Stimulated activated CD4-positive, alpha-beta T cell treated with anti-CD3 and anti-CD28 coated beads, Interleukin-12 subunit alpha, Interleukin-12 subunit beta, amount 100 ng/mL, for 4 hours (primary cell): ENCODE measurements at places on chromosomes 6 and 20.

GRCh38 chr20:58776109-58776508 lies 74.6 kb downstream of the GNAS-AS1 start:
- DNase-seq, result no peak

- no peak for DNase-seq
These were observed 38.6 kb downstream of the OVOL2 start for GRCh38 chr20:18019068-18019467.

DNA sequence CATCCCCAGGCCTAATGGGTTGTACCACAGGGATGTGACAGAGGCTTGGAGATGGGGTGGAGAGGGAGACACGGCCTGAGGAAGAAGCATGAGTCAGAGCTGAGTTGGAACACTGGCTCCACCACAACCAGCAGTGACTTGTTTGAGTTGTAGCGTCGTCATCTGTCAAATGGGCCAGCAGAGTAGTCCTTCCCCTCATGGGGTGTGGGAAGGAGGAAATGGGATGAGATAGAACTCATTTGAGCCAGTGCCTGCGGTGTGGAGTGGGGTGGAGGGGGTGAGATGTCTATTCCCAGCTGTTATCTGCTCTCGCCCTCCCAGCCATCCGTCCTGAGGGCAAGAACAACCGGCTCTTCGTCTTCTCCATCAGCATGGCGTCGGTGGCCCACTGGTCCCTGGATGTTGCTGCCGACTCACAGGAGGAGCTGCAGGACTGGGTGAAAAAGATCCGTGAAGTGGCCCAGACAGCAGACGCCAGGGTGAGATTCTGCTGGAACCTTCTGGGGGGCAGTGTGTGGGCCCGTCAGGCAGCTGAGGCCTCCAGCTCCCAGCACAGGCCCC lies 32.5 kb downstream of the PLCG1 start:
- DNase-seq, result no peak

- no peak for DNase-seq
These were observed 236.6 kb upstream of the PDE10A start for GRCh38 chr6:165899611-165900010.

DNA sequence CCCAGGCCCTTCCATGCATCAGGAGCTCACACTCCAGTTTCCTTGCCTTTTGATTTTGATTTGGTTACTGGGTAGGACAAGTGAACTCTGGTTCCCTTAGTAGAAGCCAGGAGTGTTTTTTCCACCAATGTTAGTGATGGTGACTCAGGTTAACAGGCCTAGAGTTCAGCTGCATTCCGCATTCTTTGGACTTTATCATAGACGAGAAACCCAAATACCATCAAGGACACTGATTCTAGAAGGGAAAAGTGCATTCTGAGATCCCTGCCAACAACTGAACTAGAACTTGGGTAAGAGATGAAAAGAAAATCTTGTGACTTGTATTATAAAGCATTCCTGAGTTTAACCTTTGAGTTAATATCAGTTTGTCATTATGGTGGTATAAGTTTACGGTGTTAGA lies 8.9 kb downstream of the GSS start:
- DNase-seq, result no peak

- DNase-seq, result peak; percentile 84
These were observed 235.2 kb upstream of the TAB2 start for GRCh38 chr6:149082320-149082719.

GRCh38 chr20:45346291-45346718 lies 1.9 kb downstream of the SDC4 start:
- no peak for DNase-seq

DNA sequence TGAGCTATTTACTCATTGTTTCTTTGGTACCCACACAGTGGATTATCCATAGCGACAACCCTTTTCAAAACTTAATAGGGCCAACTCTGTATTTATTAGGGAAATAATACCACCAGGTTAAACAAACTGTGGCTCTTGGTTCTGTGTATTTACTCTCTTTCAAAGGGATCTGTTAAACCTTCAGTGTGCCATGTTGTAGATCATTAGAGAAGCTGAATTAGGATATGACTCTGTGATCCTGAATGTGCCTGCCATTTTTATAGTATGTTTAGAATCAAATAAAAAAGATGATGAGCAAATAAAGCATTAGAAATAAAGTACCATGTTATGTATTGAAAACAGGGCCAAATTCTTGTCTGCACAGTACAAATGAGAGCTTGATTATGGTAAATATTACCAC lies 25.0 kb upstream of the SLC35D3 start:
- DNase-seq, result no peak

GRCh38 chr6:17714879-17715851 lies 8.4 kb upstream of the NUP153 start:
- peak; percentile 11 for DNase-seq

- DNase-seq, result no peak
These were observed 45.2 kb downstream of the SCP2D1 start for GRCh38 chr20:18858816-18859215.

- DNase-seq, result no peak
These were observed 23.0 kb downstream of the PACRG start for GRCh38 chr6:162750776-162751175.

DNA sequence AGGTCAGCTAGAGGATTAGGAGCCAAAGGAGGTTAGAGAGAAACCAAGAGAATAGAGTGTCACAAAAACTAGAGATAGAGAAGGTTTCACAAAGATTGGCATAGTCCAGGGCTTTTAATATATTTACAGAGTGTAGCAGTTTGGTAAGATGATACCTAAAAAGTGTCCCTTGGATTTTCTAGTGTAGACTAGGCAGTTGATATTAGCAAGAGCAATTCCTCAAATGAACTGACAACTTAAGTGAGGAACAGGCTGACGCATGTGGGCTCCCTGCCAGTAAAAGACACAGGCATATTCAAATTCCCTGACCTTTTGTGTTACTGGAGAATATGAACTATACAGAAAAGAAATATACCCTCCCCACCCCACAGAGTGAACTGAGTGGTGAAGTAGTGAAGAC lies 40.1 kb downstream of the VTA1 start:
- no peak for DNase-seq

DNA sequence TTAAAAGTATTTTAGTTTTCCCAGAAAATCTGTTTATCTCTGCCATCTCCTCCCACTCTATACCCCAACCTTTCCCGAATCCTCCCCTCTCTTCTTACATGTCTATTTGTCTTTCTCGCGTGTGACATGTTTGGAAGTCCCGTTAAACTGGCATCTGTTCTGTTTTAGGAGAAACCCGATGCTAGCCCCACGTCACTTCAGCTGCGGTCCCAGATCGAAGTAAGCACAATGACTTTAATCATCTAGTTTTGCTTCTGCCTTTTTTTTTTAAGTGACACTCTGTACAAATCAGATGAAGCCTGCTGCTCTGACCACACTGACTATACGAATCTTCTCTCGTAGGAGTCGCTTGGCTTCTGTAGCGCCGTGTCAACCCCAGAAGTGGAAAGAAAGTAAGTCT lies 97.4 kb downstream of the SASH1 start:
- no peak for DNase-seq

- DNase-seq, result no peak
These were observed 108.0 kb downstream of the LAMA2 start for GRCh38 chr6:128990915-128991314.

DNA sequence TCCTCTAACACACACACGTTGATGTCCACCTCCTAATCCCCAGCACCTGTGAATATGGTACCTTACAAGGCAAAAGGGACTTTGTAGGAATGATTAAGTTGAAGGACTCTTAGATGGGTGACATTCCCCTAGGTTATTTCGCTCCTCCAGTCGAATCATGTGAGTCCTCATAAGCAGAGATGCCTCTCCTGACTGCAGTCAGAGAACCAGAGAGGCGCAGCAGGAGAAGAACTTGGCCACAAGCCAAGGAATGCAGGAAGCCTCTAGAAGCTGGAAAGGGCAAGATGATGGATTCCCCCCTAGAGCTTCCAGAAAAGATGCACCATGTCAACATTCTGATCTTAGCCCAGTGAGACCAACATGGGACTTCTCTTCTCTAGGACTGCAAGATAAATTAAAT lies 133.1 kb upstream of the PTPRT start:
- DNase-seq, result no peak

DNA sequence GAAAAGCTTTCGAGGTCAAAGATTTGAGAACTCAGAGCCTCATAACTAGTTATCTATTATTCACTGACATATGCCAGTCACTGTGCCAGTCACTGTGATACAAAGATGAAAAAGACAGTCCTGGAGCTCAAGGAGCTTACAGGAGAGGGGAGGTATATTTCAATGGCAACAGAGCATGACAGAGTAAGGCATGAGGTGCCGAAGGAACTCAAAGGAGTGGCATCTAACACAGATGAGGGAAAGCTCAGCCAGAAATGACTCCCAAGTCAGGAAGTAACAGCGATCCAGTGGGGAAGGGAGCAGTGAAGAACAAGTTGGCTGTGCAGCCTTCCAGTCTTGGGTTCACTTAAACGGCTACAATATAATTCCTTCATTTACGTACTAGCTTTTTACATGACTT lies 46.6 kb downstream of the DTNBP1 start:
- DNase-seq, result no peak

- DNase-seq, result no peak
These were observed 20.6 kb downstream of the CDC5L start for GRCh38 chr6:44407951-44408670.

DNA sequence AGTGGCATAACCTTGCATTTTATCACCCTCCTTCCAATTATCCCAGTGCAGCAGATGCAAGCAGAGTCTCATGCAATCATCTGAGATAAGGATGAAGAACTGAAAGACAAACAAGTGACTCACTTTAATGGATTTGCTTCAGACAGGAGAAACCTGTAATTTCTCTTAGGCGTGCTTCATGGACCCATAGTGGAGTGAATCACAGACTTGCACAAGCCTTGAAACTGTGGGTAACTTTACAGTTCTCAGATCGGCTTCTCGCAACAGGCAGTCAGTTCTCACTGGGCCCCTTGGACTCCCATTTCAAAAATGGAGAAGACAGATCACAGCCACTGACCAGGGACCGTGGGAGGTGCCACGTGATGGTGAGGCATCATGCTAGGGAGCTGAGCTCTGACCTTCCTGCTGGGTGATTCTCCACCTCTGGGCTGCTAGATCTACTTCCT lies at the start of gene ADGRF4:
TSS of gene ADGRF4 (plus strand) at position 239 of the 446 bp plus-strand sequence. CDS start 8,666 bp downstream, outside the sequence.
- no peak for DNase-seq
